ENCODE measurements at places on chromosomes 11 and 22.

DNA sequence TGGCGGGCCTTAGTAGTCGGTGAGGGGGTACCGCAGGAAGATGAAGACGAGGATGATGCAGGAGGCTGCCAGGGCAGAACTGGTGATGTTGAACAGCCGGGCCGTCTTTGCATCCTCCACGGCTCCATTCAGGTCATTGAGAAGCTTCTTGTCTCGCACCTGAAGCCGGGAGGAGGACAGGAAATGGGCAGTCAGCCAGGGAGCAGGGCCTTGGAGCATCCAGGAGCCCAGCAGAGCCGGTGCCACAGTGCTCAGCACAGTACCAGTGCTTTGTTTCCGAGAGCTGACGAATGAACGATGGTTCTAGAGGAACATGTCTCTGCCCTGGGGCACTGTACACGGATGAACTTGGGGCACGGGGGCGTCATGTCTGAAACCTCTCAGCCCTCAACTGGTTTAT lies 15.1 kb downstream of the IFITM10 start:
- DNase-seq, result no peak

DNA sequence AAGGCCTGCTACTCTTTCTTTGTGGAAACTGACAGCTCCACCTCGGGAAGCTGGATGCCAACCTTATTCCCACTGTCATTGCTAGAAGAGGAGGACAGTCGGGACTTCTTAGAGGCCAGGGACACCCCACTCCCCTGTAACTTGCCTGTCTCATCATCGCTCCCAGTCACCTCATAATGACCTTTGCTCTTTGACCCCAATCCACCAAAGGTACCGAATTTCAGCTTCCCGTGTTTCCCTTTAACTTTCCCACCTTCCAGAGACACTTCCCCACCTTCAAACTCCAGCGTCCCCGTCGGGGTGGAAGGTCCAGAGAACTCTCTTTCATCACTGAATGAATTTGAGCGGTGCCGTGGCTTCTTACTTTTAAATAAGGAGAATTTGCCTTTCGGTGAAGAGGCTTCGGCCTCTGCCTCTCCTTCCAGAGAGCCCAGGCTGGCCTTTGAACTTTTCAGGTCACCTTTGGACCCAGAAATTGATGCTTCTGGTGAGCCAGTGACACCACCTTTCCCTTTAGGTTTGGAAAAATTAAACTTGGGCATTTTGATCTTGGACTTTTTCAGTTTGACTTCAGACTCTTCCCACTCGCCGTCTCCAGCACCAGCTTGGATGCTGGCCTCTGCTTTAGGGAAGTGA lies 29.8 kb downstream of the AHNAK start:
- no peak for DNase-seq

- DNase-seq, result no peak
Measured at GRCh38 chr22:23970816-23971486, 3.3 kb downstream of the DDT start.

- no peak for DNase-seq
Measured at GRCh38 chr11:117303101-117303500, 12.0 kb downstream of the BACE1-AS start.

DNA sequence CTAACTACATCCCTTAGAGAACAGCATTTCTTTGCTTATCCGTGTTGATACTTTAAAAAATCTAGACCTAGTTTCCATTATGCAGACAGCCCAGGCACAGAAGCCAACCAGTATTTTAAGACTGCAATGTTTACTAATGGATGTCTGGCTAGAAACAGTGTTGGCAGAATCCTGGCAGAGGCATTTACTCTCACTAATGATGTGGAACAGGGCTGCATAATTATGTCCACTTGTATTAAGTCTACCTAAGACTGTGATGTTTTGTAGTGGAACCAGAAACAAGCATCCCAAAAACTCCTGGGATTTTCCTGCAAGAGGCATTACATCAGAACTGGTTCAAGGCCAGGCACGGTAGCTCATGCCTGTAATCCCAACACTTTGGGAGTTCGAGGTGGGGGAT lies 50.2 kb upstream of the PICALM start:
- no peak for DNase-seq
